ENCODE measurements at places on chromosomes 13 and 19.

DNA sequence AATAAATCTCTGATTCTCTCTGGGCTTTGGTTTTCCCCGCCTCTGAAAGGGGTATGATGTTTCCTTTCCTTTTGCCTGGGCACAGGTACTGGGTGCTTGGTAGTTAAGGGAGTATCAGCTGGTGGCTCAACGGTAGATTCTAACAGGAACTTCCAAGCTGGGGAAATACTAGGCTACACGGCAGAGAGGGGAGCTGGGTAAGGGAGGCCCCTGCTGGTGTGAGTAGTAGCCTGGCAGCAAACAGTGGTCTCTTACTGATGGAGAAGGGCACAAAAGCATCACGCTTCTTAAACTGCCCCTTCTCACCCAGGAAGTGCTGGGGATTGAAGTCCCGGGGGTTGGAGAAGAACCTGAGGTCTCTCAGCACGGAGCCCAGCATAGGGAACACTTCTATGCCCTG, 26.9 kb upstream of the CYP2A7 start:
- no peak for DNase-seq

- DNase-seq = no peak
These were observed 71.1 kb downstream of the PIBF1 start for GRCh38 chr13:72853000-72853399.

GRCh38 chr13:44425041-44425814, 51.6 kb downstream of the SERP2 start:
- DNase-seq = peak; percentile 4

- DNase-seq = no peak
These were observed 30.5 kb downstream of the ZNF146 start for GRCh38 chr19:36245210-36246005.

DNA sequence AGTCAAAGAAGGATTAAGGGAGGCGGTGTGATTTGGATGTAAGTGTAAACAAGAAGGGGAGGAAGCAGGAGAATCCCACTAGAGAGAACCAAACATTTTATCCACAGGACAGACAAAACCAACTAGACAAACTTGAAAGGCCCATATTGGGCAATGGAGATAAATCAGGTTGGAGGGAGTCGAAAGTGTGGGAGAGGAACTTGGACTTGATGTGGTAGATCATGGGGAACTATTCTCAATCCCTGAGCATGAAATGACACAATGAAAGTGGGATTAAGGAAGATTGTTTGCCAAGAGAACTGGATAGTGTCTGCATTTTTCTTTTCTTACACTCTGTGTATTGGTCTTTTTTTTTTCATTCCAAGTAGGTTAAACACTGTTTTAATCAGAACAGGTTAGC, 17.9 kb downstream of the GPR183 start:
- DNase-seq = no peak

DNA sequence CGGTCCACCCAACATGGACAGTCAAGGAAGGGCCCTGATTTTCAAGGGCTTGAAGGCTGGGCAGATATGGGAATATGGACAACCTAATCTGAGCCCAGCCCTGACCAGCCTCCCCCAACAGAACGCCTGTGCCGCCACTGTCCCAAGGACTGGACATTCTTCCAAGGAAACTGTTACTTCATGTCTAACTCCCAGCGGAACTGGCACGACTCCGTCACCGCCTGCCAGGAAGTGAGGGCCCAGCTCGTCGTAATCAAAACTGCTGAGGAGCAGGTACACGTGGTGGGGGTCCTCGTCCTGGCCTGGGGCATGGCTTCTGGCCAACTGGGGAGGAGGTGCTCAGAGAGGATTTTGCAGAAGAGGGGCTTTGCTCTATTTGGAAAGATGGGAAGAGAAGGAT, 3.5 kb downstream of the CLEC4M start:
- no peak for DNase-seq

GRCh38 chr19:43300206-43300605, 30.9 kb upstream of the PSG9 start:
- DNase-seq = no peak

DNA sequence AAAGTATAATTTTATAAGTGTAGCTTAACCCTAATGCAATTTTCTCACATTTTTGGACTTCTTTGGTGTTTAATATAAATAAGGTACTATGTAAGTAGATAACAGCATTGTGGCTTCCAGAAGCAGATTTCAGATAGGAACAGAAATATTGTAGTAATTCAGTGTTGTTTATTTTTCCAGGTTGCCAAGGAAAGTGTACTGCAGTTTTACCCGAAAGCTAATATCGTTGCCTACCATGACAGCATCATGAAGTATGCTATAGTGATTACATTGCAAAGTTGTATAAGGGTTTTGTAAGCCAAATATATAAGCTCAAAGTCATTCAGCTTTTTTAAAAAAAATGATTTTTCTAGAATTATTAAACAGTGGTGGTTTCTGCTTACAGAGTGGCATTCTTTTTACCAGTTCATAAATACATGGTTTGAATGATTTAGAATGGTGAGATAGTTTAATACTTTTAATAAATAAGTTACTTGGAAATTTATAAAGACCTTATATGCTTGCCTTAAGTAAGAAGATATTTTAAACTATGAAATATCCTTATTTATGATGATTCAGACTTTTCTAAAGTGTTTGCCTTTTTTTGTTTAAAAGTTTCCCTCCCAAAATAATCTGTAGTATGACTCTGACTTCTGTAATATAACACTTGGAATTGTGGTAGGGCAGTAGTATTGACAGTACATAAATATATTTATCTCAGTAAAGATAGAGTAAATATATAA, 3.7 kb downstream of the UBA2 start:
- no peak for DNase-seq

- no peak for DNase-seq
These were observed 21.7 kb upstream of the LAMP1 start for GRCh38 chr13:113275387-113275786.

All from stimulated activated effector memory CD8-positive, alpha-beta T cell treated with anti-CD3 and anti-CD28 coated beads, Interleukin-12 subunit alpha, Interleukin-12 subunit beta, amount 100 ng/mL, for 72 hours (primary cell).